NCI-H774 (cell line): ENCODE measurements at places on chromosomes 1 and 21.

- DNase-seq, result no peak
Measured at GRCh38 chr1:30809514-30810263, 52.1 kb upstream of the LAPTM5 start.

DNA sequence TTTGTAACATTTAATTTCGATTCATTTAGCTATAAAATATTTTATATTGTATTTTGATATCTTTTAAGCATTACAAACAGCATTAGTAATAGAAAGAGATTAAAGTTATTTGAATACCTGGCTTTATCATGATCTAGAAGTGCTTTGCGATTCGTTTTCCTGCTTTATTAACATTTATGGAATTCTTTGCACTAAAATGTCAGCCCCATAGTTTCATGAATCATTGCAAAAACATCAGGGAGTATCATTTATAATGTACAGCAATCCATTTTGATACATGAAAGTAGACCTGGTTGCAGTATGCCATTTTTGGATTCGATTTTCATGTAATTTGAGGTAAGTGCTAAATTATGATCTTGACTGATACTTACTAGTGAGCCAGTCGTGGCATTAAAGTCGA is 108.0 kb upstream of the DPYD start:
- no peak for DNase-seq

- DNase-seq, result no peak
Measured at GRCh38 chr1:219801156-219801820, 127.1 kb downstream of the SLC30A10 start.

GRCh38 chr1:193211539-193211938 is 25.1 kb upstream of the B3GALT2 start:
- no peak for DNase-seq

GRCh38 chr1:73914951-73915350 is 283.0 kb downstream of the LRRIQ3 start:
- no peak for DNase-seq
